ENCODE measurements at places on chromosomes 7 and 10.

- no peak overlapping the region for H3K4me3 ChIP-seq
- DNase-seq = no peak
- no peaks in the 10 kb centered on the region for H3K36me3 ChIP-seq
- no peak overlapping the region for H3K27ac ChIP-seq
Measured at GRCh38 chr7:22728401-22729029, 1.5 kb downstream of the IL6 start.

GRCh38 chr10:79473496-79474095 lies 28.2 kb upstream of the ZCCHC24 start:
- no peaks in the 10 kb centered on the region for H3K4me1 ChIP-seq
- H3K4me3 ChIP-seq = no peak overlapping the region
- no peak for DNase-seq
- no peaks in the 10 kb centered on the region for H3K36me3 ChIP-seq
- H3K27ac ChIP-seq = no peak overlapping the region
- peaks cover 13% of the 10 kb centered on the region for H3K27me3 ChIP-seq

DNA sequence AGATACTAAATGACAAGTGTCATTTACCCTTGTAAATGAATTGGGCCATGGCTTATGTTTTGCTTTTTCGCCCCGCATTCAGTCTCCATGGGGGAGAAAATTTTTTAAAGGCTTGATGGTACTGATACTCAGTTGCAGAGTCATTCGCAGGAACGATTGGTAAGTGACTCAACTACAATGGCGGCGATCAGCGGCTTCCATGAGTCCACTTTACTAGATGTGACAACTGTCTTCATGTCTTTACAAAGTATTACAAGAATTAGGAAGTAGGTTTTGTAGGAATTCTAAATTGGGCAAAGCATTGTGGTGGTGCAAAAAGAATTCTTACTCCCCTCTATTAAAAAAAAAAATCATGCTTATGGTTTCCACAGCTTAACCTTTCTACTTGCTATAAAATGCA lies 108.8 kb upstream of the ZEB1 start:
- no peak overlapping the region for H3K4me3 ChIP-seq
- H3K36me3 ChIP-seq = no peaks in the 10 kb centered on the region
- H3K27ac ChIP-seq = no peak overlapping the region

- H3K4me3 ChIP-seq = no peak overlapping the region
- H3K27me3 ChIP-seq = peaks cover 8% of the 10 kb centered on the region
- no peaks in the 10 kb centered on the region for H3K36me3 ChIP-seq
- no peak for DNase-seq
Measured at GRCh38 chr7:44535348-44536064, 5.6 kb downstream of the NPC1L1 start.

GRCh38 chr10:98431016-98431415 lies 15.7 kb downstream of the HPS1 start:
- no peaks in the 10 kb centered on the region for H3K27me3 ChIP-seq
- H3K27ac ChIP-seq = no peak overlapping the region
- DNase-seq = no peak
- no peaks in the 10 kb centered on the region for H3K4me1 ChIP-seq
- peaks cover 89% of the 10 kb centered on the region for H3K36me3 ChIP-seq

DNA sequence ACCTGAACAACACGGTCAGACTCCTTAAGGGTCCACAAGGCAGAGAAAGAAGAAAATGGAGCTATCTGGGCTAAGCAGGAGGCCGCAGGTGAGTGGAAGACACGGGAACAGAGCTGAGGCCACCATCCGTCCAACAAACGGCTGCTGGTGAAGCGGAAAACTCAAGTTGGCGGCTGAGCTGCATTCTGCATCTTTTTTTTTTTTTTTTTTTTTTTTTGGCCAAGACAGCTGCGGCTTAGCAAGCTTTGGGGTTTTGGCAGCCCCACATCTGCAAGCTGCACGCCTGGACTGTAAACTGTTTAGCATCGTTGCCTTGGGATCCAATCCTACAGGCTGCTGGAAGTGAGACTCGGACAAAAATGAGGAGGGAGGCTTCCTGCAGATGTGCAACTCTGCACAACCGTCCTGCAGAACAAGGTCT lies 37.4 kb downstream of the RGS10 start:
- peak overlapping the region; percentile 40 for H3K27ac ChIP-seq
- H3K36me3 ChIP-seq = peaks cover 40% of the 10 kb centered on the region
- no peak for DNase-seq
- H3K4me1 ChIP-seq = peaks cover 95% of the 10 kb centered on the region

- no peaks in the 10 kb centered on the region for H3K27me3 ChIP-seq
- DNase-seq = no peak
- peak overlapping the region; percentile 83 for H3K4me3 ChIP-seq
- peak overlapping the region; percentile 80 for H3K27ac ChIP-seq
- H3K36me3 ChIP-seq = no peaks in the 10 kb centered on the region
Measured at GRCh38 chr10:133388236-133388972, 5.6 kb upstream of the MTG1 start.

DNA sequence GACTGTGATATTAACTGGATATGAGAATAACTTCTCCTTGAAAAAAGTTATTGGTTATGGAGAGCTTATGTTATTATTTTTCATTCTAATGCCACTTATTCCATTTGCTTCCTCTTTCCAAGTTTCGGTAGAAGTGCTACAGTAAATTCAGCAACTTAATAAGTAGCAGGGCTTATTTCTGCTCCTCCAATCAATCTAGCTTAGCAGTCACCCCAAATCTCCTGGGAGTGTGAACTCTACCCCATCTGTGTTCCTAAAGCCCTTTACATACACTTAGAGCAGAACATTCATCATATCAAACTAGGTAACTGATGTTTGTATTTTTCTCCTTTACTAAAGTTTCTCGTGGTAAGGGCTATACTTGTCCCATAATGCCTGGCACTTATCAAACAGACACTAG lies 8.7 kb downstream of the ARL3 start:
- H3K36me3 ChIP-seq = no peaks in the 10 kb centered on the region
- H3K4me1 ChIP-seq = peaks cover 2% of the 10 kb centered on the region
- DNase-seq = no peak
- H3K4me3 ChIP-seq = no peak overlapping the region
- no peak overlapping the region for H3K27ac ChIP-seq

DNA sequence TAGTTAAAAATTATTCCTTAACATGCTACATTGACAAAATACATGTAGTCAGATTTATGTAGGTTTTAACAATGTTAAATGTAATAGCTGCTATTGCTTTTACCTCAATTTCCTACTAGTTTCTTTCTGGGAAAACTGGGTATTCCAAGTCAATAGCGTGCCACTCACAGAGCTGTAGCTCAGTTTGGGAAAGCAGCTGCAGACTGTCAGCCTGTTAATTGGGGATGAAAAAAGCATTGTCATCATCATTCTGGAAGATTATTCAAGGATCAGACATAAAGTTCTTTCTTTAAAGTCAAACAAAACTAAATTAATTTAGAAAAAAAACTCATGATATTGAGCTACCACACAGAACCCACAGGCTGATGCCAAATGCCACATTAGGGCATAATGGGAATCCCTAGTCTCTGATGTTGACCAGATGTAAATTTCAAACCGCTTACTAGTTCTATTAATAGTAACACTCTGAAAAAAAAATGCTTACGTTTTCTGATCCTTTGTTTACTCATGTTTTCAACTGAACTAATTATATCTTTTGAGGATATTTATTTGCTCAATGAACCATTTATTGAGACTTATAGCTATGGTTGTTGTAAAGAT lies 19.6 kb upstream of the AGMO start:
- no peak overlapping the region for H3K27ac ChIP-seq
- H3K36me3 ChIP-seq = no peaks in the 10 kb centered on the region

DNA sequence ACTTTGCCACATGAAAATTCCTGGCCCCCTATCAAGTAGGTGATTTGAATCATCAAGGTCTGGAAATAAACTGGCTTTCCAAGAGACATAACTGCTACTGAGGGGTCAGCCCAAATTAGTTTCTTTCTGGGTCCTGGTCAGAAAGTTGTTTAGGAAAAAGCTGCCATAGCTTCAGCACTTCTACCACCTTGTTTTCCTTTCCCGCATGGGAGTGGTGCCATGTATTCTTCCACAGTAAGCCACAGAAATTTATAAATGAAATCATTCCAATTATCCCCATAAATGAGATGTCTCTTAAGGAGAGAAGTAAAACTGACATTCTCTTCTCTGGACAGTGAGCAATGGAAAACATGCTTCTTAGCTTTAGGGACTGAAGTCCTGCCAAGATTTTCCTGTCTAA lies 80.8 kb downstream of the PHYHIPL start:
- no peaks in the 10 kb centered on the region for H3K4me1 ChIP-seq
- H3K36me3 ChIP-seq = no peaks in the 10 kb centered on the region
- no peaks in the 10 kb centered on the region for H3K27me3 ChIP-seq
- H3K4me3 ChIP-seq = no peak overlapping the region

DNA sequence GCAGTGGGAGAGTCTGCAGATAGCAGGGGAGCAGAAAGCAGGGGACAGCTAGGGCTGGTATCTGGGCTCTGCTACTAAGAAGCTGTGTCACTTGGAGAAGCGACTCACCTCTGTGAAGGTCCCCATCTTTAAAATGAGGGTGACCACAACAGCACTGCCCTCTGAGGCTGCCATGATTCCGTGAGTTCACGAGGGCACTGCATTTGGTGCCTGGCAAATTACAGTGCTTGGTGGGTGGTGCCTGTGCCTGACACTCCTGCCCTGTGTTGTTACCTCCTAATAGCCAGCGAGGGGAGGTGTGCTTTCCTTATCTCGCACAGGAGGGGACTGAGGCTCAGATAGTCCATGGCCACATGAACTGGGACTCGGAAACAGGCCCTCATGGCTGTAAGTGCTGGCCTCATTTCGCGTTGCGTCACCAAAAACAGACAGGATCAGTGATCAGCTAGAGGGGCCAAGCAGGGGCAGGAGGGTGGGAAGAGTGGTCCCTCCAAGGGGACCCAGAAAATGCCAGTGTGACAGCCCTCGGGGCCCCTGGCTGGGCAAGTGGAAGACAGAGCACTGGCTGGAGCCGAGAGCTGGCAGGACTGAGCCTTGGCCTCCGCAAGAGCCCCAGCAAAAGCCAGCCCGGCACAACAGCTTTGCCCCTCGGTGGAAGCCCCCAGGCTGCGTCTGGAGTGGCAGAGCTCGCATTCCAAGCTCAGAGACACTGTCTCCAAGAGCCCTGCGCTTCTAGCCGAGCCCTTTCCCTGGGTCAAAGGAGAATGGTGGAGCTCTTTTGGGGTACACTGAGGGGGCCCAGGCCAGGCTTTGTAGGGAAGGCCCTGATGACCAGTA lies 17.3 kb upstream of the BNIP3 start:
- no peak overlapping the region for H3K27ac ChIP-seq
- no peak for DNase-seq
- H3K36me3 ChIP-seq = no peaks in the 10 kb centered on the region
- H3K27me3 ChIP-seq = no peaks in the 10 kb centered on the region
- no peak overlapping the region for H3K4me3 ChIP-seq

All from T-cell (primary cell).